ENCODE measurements at places on chromosomes 12 and 14. TPM values are rescaled to one million over a fixed set of nuclear protein-coding genes. Genes with fewer than 3 reads are reported as not detected.
A peak's percentile ranks its signal among the peaks of the same experiment; 100 is the strongest.

GRCh38 chr12:70985850-70986249 is 65.3 kb upstream of the PTPRR start:
- no peak for DNase-seq

DNA sequence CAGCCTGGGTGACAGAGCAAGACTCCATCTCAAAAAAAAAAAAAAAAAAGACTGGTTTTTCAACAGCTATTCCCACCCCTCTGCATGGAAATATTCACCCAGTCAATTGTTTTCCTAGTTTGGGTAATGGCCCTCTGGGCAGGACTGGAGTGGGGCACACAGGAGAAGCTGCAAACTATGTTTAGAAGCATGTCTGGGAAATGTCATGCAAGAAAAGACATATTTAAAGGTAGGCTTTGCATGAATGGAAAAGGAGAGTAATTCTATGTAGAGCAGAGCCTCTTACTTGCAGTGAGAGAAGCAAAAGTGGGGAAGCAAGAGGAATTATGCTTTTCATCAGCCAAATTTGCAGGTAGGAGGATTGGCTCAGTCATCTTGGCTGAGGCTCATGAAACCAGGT is 276.5 kb upstream of the PLEKHG7 start:
- no peak for DNase-seq

- DNase-seq, result no peak
Measured at GRCh38 chr12:122126713-122127597, 47.1 kb downstream of the IL31 start.

GRCh38 chr12:19576506-19577280 is 137.4 kb downstream of the AEBP2 start:
- peak; percentile 77 for DNase-seq

DNA sequence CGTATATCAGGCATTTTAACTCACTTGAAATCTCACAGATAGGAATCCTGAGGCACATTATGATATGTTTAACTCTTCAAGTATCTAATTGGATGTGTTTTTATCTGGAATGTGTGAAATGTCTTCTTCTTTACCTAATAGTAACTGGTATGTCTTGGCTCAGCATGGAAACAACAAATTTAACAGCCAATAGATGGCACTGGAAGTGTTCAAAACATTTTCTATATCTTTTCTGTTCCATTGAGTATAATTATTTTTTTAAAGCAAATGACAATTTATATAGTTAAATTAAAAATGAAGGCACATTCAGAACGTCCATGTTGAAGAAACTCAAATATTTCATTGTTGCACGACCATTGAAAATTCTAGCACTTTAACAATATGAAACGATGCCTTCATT is 164.6 kb upstream of the SLC16A7 start:
- no peak for DNase-seq

GRCh38 chr12:56391721-56392120 is 29.1 kb upstream of the APOF start:
- no peak for DNase-seq

DNA sequence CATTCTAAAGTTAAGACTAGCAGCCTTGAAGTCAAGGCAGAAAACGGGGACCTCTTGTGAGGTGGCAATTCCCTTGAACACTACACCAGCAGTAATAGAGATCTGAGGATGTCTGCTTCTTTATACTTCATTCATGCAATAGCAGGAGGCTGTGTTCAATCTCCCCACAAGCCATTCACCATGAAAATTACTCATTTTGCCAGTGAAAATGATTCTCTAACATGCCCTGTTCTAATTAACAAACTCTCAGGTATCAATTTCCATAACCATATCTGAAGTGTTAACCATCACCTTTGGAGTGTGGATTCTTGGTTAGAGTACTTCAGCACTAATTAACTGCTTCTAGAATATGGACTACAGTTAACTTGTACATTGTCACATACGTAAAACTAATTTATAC is 3.4 kb upstream of the GLIPR1 start:
- no peak for DNase-seq

DNA sequence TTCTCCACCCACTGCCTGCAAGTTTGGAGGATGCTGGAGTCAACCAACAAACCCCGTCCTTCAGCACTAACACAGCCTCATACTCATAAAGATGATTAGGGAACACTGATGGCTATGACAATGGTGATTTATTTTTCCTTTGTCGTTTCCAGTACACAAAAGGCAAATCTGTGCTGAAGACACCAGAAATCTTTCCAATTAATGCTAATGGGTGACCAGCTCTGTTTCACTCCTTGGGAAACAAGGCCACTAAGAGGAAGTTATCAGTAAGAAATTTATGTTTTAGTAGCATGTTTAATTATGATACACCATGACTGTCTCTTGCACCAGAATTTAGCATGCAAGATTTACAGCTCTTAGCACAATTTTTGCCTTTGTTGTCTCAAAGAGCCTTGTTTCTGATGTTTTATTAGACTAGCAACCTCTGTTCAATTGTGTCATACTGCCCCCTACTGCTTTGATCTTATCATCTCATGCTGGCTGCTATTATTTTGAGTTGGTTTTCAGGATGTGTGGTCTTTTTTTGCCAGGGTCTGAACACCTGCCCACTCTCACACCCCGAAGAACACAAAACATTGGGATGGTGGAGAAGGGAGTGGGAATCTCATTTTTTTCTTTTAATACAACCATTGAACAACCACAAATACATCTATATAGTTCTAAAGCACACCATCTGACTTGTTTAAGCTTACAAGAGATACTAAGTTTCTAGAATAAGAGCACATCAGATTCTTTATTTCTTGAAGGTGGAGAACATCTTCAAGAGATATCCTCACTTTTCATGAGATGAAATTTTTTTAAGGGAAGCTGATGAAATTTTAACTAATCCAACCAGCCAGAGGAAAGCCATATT is 160.9 kb downstream of the SPTSSA start:
- DNase-seq, result peak; percentile 57

DNA sequence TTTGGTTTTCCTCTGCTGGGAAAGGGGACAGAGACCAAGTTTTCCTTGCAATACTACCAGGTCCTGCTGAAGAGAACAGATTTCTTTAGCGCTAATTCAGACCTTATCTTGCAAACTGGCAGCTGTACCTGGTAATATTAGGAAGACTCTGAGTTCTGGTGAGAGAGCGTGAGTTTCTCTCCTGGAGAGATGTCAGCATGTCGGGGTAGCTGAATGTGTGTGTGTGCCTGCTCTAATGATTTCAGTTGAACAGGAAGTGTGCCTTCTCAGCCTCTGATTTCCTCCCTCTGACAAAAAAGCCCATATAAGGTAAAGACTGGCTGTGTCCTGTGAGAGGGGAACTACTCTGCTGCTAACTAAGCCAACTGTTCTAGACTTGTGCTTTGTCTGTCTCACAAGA is 10.3 kb upstream of the ERP27 start:
- DNase-seq, result peak; percentile 85

GRCh38 chr12:6434205-6435140 is 10.3 kb upstream of the CD27 start:
- DNase-seq, result peak; percentile 38

DNA sequence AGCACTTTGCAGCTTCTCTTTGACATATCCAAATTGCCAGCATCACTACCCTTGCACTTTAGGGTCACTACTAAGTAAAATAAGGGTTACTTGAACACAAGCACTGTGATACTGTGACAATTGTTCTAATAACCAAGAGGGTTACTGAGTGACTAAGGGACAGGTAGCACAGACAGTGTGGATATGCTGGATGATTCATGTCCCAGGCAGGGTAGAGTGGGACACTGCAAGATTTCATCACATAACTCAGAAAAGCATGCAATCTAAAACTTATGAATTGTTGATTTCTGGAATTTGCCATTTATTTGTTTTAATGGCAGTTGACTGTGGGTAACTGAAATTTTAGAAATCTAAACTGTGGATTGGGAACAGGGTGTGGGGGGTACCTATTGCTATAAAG is 218.8 kb downstream of the KITLG start:
- no peak for DNase-seq

- DNase-seq, result no peak
Measured at GRCh38 chr12:56165369-56165768, 7.2 kb downstream of the MYL6 start.

DNA sequence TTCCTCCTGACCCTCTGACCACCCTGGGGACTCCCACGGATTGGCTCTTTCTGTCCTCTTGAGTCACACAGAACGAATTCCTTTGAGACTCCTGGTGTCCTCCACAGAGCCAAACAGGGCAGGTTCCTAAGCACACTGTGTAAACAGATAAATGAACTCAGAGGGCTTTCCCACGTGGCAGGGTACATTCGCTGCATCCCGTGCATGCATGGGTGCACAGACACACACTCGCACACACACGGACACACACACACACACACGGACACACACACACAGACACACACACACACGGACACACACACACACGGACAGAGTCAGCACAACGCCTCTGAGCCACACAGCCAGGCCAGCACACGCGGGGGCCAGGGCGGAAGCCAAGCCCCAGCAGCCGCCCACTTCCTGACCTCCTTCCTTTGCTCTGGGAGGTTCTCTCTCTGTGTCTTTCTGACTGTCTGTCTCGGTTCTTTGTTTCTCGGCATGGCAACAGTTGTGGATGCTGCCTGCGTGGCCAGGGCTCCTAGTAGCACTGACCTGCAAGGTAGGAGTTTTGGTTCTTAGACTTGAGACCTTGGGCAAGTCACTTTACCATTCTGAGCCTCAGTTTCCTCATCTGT is 706 bp downstream of the CRACR2A start:
- peak; percentile 56 for DNase-seq

GRCh38 chr14:28603606-28604005 is 163.0 kb upstream of the FOXG1 start:
- DNase-seq, result no peak

DNA sequence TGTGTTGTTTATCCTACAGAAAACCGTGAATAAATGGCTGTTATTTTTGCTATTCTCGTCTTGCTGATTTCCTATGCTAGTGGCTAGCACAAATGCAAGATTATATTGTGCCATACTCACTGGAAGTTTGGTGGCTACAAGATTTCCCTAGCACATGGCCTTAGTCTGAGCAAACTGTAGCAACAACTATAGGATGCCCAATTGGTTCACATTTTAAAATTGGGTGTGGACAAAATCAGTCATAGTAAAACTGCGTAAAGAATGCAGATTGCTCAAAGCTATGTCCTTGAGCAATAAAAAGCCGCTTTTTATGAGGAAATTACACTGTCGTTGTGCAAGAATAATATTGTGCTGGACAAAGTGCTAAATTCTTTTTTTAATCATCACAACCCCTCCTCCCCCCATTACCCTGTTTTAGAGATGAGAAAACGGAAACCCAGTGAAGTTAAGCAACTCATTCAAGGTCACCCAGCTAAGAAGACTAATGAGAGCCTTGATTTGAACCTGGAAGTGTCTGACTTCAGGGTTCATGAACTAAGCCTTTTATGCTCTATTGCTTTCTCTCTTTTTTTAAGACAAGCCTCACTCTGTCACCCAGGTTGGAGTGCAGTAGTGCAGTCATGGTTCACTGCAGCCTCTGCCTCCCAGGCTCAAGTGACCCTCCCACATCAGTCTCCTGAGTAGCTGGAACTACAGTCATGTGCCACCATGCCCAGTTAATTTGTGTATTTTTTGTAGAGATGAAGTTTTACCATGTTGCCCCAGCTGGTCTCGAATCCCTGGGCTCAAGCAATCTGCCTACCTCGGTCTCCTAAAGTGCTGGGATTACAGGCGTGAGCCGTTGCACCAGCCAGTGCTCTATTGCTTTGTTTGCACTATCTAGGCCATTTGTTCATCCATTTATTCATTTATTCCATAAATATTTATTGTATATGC is 73.6 kb downstream of the SRGAP1 start:
- peak; percentile 80 for DNase-seq

DNA sequence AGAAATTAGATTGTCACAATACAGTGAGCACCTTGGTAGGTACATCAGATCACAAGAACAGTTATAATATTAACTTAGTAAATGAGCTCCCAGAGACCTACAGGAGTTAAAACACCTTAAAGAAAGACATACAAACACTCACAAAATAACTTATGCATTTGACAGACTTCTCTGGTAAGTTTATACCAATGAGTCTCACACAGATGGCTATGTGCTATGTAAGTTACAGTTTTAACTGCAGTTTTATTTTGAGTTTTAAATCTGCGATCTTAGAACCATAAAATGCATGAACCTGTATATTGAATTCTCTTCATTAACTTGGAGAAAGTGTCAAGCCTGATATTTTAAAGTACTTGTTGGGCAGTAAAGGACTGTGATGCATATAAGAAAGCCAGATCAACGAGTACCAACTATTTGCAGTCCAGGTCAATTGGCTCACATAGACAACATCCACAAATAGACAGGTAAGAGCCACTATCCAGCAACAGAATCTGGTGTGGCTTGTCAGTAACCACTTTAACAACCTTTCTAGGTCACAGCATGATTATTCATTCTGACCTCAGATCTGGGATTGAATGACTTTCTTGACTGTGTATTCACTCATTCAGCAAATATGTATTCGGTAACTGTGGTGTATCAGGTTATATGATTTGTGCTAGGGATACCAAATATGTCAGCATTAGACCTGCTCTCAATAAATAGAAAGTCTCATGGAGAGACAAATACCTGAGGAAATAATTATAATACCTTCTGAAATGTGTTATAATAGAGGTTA is 856.6 kb upstream of the MGAT4C start:
- no peak for DNase-seq

DNA sequence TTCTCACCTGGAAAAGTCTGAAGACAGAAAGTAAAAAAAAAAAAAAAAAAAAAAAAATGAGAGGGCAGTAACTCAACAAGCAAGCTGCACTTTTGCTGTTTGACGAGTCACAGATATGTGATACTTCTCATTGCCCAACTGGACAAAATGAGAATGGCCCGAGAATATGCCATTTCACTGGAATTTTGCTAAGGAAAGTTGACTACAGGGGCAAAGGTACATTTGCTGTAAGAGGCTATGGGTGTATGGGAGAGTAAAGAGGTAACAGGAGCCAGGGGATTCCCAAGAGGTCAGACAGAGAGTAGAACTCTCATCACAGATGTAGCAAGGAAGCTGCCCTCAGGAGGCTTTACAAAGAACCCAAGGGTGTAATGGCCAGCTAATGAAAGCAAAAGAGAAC is 22.9 kb downstream of the KIF21A start:
- DNase-seq, result no peak

DNA sequence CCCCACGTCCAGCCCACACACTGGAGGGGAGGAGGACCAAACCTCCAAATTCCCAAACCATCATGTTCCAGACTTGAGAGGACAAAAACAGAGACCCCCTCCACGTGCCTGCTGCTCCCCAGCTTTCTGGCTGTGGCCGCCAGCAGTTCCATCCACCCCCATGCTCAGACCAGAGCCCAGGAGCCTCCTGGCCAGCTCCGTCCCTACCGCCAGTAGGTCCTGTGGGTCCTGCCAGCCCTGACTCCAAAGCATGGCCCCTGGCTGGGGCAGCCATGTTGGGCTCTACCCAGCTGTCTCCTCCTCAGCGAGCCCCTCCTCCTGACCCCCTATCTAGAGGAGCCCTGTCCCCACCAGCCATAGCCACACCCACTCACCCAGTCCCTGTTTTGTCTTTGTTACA is 227.3 kb upstream of the RTL1 start:
- no peak for DNase-seq

GRCh38 chr12:9866860-9867269 is 2.3 kb downstream of the CLEC2B start:
- no peak for DNase-seq

GRCh38 chr14:61186341-61187195 is 94.6 kb downstream of the TMEM30B start:
- DNase-seq, result no peak

The KIF26A gene
- total RNA-seq, result 11.4 TPM

The RDH12 gene
- total RNA-seq, result 0.25 TPM

The KRT71 gene
- not detected for total RNA-seq

The CFAP54 gene
- total RNA-seq, result 15.5 TPM

The PTHLH gene
- total RNA-seq, result 0.46 TPM

The CCDC175 gene
- 0.34 TPM for total RNA-seq

The TGM1 gene
- total RNA-seq, result 8.8 TPM

The SLC8B1 gene
- 21.8 TPM for total RNA-seq

All from lung (tissue), 17 donors.